ENCODE measurements at places on chromosomes 16 and 17. TPM values are rescaled to one million over a fixed set of nuclear protein-coding genes. Genes with fewer than 3 reads are reported as not detected.

GABARAP gene
- total RNA-seq = 526 TPM

RILP gene
- 57.8 TPM for total RNA-seq

DOC2A gene
- total RNA-seq = not detected

ABCA9 gene
- 7.5 TPM for total RNA-seq

GCGR gene
- total RNA-seq = not detected

PPP1R27 gene
- 0.31 TPM for total RNA-seq

C16orf86 gene
- total RNA-seq = 4.5 TPM

KRTAP2-1 gene
- total RNA-seq = not detected

TUBB3 gene
- total RNA-seq = 3.5 TPM

ZNF598 gene
- 12.8 TPM for total RNA-seq

GLOD4 gene
- total RNA-seq = 30.1 TPM

GRAP gene
- total RNA-seq = 2.3 TPM

HOXB7 gene
- not detected for total RNA-seq

NOL3 gene
- total RNA-seq = 72.5 TPM

TBC1D28 gene
- total RNA-seq = not detected

PLCD3 gene
- total RNA-seq = 113 TPM

KRT31 gene
- total RNA-seq = not detected

ZCCHC14 gene
- 16.3 TPM for total RNA-seq

UTS2R gene
- total RNA-seq = 2.3 TPM

Measured in heart right ventricle (tissue), 16 donors.